Stimulated activated CD8-positive, alpha-beta memory T cell treated with anti-CD3 and anti-CD28 coated beads, Interleukin-7, amount 100 ng/mL, for 24 hours (primary cell): ENCODE measurements at places on chromosomes 4 and X.
A peak's percentile ranks its signal among the peaks of the same experiment; 100 is the strongest.

DNA sequence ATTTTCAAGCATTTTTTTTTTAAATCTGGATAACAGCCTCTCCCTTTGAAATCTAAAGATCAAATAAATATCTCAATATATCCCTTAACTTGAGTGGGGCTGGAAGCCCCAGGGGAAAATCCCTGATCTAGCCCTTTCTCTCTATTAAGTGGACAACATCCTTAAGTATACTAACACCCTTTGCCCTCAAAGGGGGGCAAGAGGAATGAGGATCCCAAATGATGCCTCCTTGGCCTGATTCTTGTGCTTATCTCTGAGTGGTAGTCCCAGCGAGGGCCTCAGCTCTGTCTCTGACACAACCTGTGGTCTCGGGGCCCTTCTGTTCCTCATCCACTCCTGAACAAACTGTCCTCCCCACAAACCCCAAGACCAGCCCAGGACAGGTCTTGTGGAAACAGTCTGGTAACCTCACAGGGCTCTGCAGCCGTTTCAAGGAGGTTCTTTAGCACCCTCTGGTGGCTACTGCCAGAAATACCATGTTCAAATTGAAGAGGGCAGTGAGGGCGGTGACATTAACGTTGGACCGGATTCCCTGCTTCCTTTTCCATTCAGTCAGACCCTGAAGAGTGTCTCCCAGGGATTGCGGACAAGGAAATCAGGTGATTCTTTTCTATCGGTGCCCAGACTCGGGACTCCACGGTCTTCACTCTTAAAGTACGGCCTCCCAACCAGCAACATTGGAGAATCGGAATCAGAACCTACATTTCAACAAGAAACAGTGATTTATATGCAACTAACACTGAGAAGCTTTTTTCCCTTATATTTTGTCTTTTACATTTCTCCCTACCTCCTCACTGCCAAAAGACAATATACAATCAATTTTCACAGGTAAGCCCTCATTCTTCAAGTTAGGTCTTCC lies 13.0 kb downstream of the CXCL13 start:
- peak; percentile 18 for DNase-seq

GRCh38 chrX:118665204-118665603 lies 62.2 kb upstream of the IL13RA1 start:
- no peak for DNase-seq

DNA sequence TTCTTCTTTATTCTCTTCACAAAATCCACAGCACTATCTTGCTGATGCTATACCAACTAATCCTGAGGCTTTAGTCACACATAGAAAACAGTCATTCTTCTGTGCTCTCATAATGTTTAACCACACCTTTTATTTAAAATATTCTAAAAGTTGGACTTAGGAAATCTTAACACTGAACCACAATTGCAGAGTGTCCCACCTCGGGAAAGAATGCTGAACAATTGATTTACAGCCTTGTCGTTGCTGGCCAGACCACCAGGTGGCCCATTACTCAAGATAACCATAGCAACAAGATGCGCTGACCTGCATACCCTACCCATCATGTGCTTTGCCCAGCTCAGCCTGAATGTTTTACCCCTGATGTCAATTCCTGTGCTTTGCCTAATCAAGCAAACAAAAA lies 100.8 kb downstream of the ARSJ start:
- no peak for DNase-seq

GRCh38 chr4:2411786-2412510 lies 6.5 kb downstream of the ZFYVE28 start:
- DNase-seq: no peak

- no peak for DNase-seq
Observed at GRCh38 chr4:83704786-83705185, 168.9 kb downstream of the GPAT3 start.

- DNase-seq: no peak
Observed at GRCh38 chrX:1283741-1284140, 15.1 kb downstream of the CSF2RA start.

DNA sequence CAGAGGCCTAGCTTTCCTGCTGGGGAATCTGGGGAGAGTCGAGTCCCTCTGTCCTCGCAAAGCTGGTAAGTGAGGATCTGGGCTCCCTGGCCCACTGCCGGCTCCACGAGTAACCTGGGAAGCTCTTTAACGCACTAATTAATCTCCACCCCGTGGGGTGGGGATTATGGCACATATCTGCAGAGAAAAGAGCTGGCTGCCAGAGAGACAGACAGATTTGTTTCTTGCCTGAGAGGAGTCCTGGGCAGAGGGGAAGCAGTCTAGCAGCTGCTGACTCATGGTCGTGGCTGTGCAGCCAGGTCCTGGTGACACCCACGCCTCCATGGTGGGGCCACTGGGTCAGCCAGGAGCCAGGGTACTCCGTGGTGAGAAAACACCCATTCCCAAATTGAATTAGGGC lies 14.0 kb downstream of the SORCS2 start:
- DNase-seq: no peak

DNA sequence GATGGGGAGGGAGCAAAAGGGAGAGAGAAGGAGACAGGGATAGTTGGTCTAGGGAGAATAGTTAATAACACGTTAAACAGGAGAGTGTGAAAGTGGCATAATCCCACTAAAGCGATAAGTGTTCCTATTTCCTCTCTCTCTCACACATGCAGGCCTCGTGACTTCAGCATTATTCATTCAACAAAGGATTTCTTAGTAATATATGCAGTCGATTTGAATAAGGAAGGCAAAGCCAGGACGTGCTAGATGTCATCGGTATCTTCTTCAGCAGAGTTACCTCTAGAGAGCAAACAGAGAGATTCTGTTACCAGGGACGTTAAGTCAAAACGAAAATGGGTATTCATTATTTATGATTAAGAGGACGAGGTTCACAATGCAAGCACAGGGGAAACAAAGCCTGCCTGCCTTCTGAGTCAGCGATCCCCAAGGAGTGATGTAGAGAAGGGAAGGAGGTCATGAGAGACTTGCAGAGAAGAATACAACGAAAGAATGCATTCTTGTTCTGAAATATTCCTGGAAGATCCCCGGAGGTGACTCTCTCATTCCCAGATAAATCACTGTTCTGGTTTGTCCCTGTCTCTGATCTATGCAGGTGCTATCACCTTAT lies 1048.4 kb downstream of the NLGN4X start:
- DNase-seq: no peak

DNA sequence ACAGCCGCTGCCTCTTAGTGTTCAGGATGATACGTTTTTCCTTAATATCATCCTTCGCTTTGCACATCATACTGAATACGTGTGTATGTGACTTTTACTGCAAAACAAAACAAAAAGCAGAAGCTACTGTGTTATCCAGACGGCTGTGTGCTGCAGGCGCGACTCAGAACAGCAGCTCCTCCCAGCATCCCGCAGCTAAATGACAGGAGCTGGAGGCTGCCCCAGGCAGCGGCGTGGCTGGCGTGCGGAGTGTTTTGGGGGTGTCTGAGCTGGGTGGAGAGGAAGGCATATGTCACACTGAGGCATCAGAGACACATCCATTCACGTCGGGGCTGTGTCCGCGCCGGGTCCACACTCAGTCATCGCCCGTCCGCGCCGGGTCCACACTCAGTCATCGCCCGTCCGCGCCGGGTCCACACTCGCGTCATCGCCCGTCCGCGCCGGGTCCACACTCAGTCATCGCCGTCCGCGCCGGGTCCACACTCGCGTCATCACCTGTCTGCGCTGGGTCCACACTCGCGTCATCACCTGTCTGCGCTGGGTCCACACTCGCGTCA lies 16.6 kb downstream of the PCGF3 start:
- no peak for DNase-seq

GRCh38 chrX:30039768-30040167 lies 175.6 kb upstream of the MAGEB2 start:
- DNase-seq: no peak

- no peak for DNase-seq
Observed at GRCh38 chr4:115126491-115126890, 13.1 kb upstream of the NDST4 start.
